ENCODE measurements at places on chromosomes 5 and 9.

DNA sequence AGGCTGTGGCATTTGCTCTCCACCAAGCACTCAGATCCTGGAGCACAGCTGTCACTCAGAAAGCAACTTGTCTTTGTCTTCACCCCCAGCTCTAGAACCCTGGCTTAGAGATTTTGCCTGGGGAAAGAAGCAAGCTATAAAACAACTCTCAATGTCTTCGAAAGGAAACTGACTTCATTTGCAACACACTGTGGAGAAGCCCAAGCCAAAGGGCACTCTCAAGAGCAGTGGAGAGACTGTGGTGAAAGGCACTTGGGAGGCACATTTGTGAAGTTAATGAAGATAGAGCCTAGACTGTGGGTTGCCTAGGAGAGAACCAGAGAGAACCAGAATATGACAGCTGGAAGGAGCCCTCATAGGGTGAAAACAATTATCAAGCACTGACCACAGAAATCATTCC, 103.4 kb downstream of the CFAP95 start:
- DNase-seq, result no peak

DNA sequence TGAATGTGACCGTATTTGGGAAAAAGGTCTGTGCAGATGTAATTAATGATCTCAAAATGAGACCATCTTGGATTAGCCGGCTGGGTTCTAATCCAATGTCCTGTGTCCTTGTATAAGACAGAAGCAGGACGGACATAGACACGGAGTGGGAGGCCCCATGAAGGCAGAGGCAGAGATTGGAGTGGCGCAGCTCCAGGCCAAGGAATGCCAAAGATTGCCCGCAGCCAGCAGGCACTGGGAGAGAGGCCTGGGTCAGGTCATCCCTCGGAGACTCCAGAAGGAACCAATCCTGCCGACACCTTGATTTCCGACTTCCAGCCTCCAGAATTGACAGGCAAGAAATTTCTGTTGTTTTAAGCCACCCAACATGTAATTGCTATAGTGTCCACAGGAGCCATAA, 13.0 kb upstream of the GFI1B start:
- no peak for DNase-seq

- DNase-seq, result no peak
Observed at GRCh38 chr5:10632110-10632761, 68.4 kb downstream of the ANKRD33B start.

DNA sequence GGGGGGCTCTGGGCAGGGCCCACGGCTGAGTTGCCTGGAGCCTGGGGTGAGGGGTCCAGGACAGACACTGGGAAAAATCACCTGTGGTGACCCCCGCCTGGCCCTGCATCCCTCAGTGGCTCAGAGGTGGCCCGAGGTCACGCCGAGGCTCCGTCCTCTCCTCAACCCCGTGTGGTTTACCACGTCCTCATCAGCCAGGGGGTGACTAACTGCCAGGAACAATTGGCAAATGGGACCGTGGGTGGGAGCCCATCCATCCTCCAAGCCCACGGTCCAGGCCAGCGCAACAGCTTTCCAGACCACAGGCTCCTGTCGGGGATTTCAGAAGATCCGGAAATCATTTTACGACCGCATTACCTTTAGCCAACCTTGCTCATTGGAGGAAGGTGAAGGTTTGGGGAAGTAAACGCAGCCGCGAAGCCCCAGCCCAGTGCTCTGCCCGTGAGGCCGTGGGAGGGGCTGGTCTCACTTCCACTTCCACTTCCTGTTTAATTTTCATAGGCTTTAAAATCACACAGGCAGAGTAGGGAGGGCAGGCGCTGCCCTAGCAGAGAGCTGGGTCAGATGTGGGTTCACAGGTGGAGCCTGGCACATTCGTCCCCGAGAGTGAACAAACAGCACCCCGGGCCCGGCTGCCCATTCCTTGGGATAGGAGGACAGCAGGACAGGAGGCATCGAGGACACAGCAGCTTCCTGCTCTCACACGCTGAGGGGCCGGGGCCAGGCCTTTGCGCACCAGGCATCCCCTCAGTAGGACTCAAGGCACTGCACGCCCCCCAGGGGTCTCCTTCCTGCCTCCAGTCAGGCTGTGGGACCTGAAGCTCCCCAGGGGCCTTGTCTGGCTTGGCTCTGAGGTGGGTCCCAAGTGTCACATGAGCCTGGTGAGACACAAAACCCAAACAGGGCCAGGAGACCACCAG, 19.8 kb upstream of the SLC9A3 start:
- no peak for DNase-seq

DNA sequence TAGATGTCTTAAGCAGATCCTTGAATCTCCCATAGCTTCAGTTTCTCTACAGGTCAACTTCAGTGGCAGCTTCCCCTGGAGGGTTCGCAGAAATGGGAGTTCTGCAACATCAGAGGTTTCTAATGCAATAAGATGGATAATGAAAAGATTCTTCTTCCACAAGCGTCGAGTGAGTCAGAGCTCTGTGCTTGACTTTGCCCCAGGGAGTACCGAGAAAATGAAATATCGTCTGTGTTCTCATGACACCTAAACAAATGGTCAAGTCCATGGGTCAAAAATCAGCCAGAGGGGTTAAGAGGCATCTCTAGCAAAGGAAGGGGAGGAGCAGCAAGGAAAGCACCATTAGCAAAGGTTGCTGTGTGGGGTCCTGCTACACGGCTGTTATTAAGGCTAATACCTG, 3.2 kb upstream of the ADRA1B start:
- no peak for DNase-seq

GRCh38 chr5:142320430-142320738, 4.4 kb downstream of the SPRY4 start:
- no peak for DNase-seq

- DNase-seq, result no peak
Observed at GRCh38 chr9:107332883-107333282, 49.8 kb downstream of the RAD23B start.

GRCh38 chr5:39779831-39780230, 355.1 kb upstream of the DAB2 start:
- no peak for DNase-seq

DNA sequence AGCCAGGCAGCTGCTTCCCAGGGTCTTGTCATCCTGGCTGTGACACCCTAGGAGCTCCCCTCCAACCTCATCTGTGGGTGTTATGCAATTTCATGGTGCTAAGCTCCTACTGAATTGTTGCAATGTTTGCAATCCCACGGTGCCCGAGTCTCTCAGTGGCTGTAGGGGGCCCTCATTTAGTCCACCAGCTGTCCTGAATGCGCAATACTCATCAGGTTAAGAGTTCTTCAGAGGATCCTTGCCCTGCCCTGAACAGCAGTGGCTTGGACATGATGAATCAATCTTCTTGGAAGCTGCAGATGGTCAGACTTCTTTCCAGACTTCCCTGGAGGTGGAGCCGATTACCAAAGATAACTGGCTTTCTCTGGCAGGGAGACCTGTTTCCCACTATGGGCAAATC, 584.1 kb downstream of the CCDC171 start:
- DNase-seq, result no peak

GRCh38 chr5:166058660-166059059, 2232.8 kb upstream of the WWC1 start:
- no peak for DNase-seq

GRCh38 chr9:38003230-38003629, 65.8 kb downstream of the SHB start:
- no peak for DNase-seq

GRCh38 chr9:26462213-26462612, 430.4 kb downstream of the CAAP1 start:
- DNase-seq, result no peak

- DNase-seq, result no peak
Observed at GRCh38 chr9:95826183-95826838, 49.2 kb upstream of the ERCC6L2 start.

All from T follicular helper cell (primary cell).